ENCODE measurements at places on chromosomes 2 and 18.

DNA sequence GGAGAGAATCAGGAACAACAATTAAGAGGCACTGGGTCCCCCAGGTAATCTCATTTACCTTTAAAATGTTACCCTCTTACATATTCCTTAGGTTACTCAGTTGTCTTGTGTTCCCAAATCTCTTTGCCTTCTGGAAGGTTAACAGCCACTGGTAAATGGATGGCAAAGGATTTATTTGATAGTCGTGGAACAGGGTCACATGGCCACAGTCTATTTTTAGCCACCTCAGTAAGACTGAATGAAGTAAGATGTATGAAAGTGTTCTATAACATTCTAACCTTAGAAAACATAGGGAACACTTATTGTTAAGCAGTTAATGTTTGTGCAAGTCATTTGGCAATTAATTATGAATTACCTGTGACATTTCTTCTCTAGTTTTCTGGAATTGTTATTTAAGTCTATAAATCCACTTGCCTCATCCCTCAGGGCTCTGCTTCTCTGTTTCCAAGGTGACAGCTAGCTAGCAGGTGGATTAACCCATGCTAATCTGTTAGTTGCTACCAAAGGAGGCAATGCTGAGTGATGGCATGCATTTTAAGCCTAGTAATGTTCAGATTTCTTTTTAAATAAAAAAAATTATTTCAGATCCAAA lies 211.0 kb downstream of the PIK3C3 start:
- DNase-seq: no peak

GRCh38 chr2:109138449-109138848 lies 9.4 kb downstream of the SH3RF3 start:
- no peak for DNase-seq

GRCh38 chr2:102177814-102178478 lies 8.9 kb upstream of the IL1RL2 start:
- DNase-seq: no peak

- no peak for DNase-seq
These were observed 485.4 kb downstream of the PARD3B start for GRCh38 chr2:205030695-205031094.

DNA sequence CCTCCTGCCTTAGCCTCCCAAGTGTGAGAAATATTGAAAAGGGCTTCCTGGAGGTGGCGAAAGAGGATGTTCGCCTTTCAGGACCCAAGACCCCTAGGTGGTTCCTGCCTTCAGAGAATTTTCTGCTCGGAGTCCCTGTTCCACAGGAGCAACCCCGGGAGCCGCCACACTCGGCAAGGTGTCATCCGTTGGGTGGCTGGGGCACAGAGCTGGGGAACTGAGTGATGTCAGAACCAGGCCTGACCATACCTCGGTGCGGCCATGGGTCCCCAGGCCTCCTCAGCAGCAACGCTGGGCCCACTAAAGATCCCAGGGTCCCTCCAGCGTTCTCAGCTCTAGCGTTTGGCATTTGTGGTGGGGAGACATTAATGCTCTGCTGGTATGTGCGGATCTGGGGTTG lies 23.7 kb upstream of the TAF1B start:
- no peak for DNase-seq

- no peak for DNase-seq
These were observed 279.7 kb upstream of the FIGN start for GRCh38 chr2:164015328-164016123.

DNA sequence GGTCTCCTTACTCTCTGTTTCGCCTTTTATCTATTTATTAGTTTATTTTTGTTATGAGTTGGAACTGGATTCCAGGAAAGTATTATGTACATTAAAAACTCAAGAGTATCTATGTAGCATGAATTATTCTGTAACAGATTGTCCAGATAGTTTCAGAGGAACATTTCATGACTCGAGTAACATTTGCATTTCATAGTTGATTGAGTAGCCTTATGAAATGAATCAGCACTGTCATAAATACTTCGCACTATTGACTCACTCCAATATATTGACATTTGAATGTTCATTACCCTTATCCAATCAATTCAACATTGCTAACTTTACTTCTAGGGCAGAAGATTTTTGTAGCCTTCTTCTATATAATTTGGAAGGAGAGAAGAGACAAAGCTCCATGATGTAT lies 11.3 kb upstream of the VRK2 start:
- DNase-seq: no peak

- DNase-seq: no peak
These were observed 24.1 kb downstream of the DYNC1I2 start for GRCh38 chr2:171711351-171711750.

DNA sequence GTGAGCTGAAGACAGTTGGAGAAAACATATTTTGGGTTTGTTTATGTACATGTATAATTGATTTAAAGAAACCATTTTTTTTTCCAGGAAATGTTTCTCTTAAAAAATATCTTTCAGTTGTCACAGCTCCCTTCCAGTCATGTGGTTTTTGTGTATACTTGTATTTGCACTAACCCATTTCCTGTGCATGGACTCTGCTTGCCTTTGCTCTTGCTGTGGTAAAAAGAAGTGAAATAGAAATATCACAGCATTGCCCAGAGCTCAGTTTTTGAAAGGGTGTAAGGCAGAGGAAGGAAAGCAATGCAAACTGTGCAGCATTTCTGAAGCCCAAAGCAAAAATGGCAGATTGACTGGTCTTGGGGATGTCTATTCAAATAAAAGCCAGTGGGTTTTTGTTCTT lies 10.4 kb upstream of the DOCK10 start:
- DNase-seq: no peak

- DNase-seq: no peak
These were observed 44.4 kb downstream of the EXOC6B start for GRCh38 chr2:72781480-72781879.

DNA sequence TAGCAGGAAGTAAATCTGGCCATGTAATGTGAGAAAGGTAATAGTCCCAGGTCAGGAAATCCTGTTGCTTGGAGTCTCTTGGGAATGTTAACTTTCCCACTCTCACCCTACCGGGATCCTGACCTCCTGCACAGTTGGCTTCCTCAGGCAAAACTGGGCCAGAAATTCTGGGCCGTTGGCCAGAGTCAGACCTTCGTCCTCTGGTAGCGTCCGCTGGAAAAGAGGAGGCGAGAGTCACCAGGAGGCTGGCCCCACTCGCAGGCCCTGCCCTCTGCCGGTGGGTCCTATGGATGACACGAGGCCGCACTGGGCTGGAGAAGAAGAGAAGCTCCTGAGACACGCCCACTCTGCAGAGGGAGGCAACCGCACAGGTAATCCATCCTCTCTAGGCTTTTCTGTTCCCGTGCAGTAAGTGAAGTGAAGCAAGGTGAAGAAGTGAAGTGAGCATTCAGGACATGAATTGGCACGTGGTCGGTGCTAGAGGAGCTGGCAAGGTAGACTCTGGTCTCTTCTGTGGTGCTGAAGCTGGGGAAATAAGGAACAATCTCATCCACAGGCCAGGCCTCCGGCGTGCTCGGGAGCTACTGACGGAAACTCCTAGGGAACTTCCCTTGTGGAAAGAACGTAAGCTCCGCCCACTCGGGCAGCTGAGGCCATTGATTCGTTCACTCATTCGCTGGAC lies 182.7 kb upstream of the GLI2 start:
- no peak for DNase-seq

- DNase-seq: no peak
These were observed 24.7 kb upstream of the COLEC12 start for GRCh38 chr18:525036-525797.

- no peak for DNase-seq
These were observed 12.4 kb downstream of the IL1F10 start for GRCh38 chr2:113080134-113080533.

DNA sequence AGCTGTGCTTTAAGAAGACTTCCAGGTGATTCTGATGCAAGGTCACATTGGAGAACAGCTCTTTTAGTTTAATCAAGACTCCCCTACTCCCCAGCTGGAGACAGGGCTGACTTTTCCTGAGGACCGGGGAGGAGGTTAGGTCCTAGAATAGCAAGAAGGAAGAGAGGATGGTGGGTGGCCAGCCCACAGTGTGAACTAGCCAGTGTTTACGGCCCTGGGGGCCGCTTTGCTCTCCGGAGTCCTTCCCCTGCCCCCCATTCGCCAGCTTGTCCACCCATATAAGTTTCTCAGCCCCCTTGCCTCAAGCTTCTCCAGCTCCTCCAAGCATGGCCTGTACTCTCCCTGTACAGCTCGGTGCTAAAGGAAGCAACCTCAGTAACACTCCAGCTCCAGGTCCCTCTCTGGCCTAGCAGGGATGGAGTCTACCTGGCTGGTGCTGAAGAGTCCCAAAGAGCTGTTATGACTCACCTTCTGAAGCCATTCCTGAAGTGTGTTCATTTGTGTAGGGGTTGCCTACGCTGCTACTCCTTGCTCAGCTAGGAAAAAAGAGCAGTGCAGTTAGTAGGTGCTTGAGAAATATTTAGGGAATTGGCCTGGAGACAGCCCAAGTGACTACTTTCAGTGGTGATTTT lies 7.9 kb downstream of the INPP4A start:
- DNase-seq: no peak

GRCh38 chr18:25275412-25276001 lies 76.5 kb downstream of the ZNF521 start:
- DNase-seq: no peak

- DNase-seq: no peak
These were observed 345.2 kb downstream of the ALK start for GRCh38 chr2:29576231-29576630.

DNA sequence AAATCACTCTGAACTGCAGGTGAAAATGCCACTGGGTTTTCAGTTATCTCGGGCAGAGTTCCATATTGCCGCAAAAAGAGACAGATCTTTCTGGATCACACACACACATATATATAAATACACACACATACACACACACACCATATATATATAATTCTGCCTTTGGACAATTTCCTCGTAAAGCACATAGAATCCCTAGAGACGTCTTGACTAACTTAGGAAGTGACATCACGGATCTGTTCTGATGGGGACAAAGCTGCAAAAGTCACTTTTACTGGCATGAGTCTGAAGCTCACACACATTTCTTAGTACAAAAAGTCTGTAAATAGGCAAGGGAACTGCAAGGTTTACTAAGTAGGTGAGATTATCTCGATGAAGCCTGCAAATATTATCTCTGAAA lies 28.6 kb upstream of the MBOAT2 start:
- DNase-seq: no peak

- DNase-seq: no peak
These were observed 2.0 kb downstream of the NBEAL1 start for GRCh38 chr2:203016716-203017115.

DNA sequence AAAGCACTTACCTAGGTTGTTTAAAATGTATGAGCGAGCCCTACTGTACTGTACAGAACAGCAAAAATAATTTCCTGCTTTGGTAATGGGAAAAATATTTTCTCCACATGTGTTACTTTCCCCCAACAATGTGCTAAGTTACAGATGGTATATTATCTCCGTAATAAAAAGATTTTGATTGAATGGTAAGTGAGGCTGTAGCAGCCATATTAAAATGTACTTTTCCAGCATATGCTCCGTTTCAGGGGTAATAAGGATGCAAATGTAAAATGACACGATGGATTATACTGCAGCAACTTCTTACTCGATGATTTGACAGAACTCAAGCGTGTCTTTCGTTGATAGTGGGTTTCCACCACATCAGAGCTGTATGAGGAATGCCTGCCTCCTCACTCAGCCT lies 50.5 kb downstream of the OSBPL6 start:
- no peak for DNase-seq

- DNase-seq: no peak
These were observed 138.6 kb downstream of the B3GNT2 start for GRCh38 chr2:62334440-62335058.

- no peak for DNase-seq
These were observed 519.1 kb downstream of the RNF144A start for GRCh38 chr2:7436096-7436906.

GRCh38 chr18:68431111-68431921 lies 283.6 kb downstream of the TMX3 start:
- DNase-seq: no peak

DNA sequence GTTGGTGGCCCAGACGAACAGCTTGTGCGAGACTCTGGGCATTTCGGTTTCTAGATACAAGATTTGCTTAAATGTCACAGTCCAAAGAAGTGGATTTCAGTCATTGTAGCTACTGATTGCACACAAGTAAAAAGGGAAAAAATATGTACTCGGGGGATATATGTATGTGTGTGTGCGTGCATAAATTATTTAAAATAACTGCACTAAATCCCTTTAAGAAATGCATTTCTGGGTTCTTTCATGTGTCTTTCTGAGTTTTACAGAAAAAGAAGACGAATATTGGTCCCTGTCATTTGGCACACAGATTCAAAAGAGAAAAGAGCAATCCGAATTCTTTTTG lies 2.1 kb upstream of the EPHA4 start:
- no peak for DNase-seq

- DNase-seq: no peak
These were observed 10.7 kb upstream of the RBM45 start for GRCh38 chr2:178101321-178102079.

DNA sequence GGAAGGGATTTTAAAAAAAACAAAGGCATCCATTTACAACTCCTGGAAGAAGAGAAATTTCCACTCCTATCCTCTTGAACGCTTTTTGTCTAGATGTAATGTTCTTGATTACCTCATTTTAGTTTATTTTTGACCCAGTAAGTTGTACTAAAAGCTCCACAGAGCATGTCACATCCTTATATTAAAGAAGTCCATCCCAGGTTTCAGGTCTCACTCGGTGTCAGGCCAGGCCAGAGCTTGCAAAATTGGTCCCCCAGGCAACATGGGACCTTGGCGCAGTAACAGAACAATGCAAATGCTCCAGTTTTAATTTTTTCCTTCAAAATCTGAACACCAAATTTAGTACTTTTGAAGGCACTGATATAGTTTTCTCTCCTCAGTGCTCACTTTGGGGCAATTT lies 218.4 kb upstream of the REV1 start:
- DNase-seq: no peak

- no peak for DNase-seq
These were observed 14.1 kb downstream of the GLI2 start for GRCh38 chr2:120749506-120750431.

- no peak for DNase-seq
These were observed 139.0 kb downstream of the MSH2 start for GRCh38 chr2:47541848-47542450.

- DNase-seq: no peak
These were observed 9.5 kb downstream of the CEBPZOS start for GRCh38 chr2:37205689-37206341.

DNA sequence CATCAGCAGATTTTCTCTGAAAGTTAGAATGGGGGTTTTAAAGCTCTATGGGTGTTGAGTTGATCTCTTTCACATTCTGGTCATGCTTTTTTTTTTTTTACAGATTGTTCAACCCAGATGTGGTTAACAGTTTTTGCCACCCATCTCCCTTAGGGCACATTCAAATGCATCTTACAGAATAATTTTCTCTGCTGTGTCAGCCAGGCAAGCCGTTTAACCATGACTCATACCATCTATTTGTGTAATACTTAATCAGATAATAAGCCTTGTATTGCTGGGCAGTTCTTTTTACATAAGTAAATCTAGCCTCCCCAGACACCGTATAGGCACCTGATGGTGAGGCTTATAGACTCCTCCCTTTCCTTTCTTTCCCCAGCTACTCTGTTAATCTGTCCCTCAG lies 62.0 kb downstream of the TGIF1 start:
- no peak for DNase-seq

GRCh38 chr18:74142252-74142651 lies 5.4 kb downstream of the FBXO15 start:
- no peak for DNase-seq

- DNase-seq: no peak
These were observed 109.2 kb upstream of the CHRNA1 start for GRCh38 chr2:174873471-174873870.

Data from stimulated activated CD8-positive, alpha-beta memory T cell treated with anti-CD3 and anti-CD28 coated beads, Interleukin-4, amount 100 ng/mL, for 4 hours (primary cell).